DMS 273 treated with DMSO at 0.1 percent for 48 hours (cell line): ENCODE measurements at places on chromosomes 6 and 20.

DNA sequence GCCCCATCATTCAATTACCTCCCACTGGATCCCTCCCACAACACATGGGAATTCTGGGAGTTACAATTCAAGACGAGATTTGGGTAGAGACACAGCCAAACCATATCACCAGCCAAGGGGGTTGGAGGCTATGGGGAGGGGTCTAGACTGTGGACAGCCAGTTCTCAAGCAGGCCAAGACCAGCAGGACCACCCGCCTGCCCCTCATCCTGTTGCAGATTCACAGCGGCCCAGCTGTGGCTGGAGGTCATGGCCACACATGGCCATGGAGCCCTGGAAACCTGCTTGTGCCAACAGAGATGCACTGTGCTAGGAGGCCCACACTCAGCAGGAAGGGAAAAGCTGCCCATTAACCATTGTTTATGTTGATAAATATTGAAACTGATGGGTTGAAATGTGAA is 240.5 kb downstream of the TTLL2 start:
- no peak for DNase-seq

DNA sequence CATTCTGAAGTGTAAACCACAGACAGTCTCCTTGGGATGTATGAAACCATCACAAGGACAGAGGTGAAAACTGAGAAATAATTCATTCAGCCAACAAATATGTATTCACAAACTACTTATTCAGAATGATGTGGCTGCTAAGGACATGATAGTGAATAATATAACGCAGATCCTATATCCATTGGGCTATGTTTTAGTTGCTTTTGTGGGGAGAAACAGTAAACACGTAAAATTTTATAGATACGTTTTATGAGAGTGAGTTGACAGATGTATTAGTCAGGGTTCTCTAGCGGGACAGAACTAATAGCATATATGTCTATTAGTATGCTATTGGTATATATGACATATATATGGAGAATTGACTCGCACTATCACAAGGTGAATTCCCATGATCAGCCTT is 402.5 kb downstream of the RFPL4B start:
- no peak for DNase-seq

DNA sequence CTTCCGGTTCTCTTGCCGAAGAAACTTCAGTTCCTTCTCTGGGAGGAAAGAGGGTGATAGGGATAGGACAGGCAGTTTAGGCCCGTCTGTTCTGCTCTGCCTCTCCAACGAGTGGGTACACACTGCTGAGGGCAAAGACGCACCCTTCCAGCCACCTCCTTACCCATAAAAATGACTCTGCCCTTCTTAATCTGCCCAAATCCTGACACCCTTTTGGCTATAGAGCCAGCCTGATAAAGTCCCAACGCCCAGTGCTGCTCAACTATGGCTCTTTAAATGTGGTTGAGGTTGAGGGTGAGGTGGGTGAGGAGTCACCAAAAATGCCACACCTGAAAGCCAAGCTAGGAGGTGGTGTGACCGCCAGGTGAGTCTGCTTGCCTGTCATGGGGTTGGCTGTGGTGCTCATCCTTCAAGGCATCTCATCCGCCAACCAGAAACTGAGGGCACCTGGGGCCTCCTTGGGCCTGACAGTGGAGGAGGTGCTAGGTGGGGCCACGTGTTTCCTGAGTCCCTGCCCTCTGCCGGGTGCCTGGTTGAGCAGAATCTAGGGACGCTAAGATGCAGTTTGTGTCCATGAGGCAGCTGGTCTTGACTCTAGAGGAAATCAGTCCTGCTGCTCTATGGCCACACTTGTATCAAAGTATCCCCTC is 16.3 kb downstream of the CCDC167 start:
- DNase-seq, result no peak

DNA sequence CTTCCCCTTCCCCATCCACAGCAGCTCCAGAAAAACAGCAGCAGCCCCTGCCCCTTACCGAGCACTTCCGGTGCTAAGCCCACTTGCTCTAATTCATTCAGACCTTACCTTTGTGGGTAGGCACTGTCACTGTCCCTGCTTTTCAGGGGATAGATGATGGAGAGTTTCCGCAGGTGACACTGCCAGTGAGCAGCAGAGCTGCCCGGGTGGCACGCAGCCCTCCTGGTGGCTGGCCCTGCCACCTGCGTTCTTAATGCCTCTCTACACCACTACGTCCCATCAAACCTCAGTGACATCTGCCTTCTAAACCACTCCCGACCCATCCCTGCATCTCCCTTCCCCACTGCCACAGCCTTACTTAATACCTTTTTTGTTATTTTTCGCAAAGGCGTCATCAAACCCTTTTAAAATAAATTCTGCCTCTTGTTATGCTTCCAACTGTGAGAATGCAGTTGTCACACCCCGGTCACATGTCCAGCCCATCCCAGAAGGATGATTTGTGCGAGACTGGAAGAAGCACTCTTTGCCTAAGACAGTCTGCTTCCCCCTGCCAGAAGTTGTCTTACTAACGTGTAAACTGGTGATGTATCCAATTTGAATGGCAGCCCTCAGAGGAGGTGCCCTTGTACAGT is 89.7 kb downstream of the NFATC2 start:
- DNase-seq, result no peak

DNA sequence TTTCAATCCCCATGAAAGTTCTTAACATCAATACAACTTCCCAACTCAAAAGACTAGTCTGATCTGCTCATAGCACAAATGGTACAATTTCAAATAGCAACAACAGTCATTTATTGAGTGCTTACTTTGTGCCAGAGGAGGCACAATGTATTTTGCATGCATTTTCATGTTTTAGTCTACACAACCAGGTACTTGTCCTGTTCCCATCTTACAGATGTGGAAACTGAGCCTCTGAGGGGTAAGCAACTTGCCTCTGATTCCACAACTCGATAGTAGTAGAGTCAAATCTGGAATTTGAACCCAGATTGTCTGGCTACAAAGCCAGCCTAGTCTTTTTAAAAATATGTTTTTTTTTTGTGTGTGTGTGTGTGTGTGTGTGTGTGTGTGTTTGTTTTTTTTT is 45.6 kb upstream of the TBC1D7 start:
- no peak for DNase-seq

GRCh38 chr6:81476881-81477280 is 275.6 kb downstream of the TENT5A start:
- no peak for DNase-seq

DNA sequence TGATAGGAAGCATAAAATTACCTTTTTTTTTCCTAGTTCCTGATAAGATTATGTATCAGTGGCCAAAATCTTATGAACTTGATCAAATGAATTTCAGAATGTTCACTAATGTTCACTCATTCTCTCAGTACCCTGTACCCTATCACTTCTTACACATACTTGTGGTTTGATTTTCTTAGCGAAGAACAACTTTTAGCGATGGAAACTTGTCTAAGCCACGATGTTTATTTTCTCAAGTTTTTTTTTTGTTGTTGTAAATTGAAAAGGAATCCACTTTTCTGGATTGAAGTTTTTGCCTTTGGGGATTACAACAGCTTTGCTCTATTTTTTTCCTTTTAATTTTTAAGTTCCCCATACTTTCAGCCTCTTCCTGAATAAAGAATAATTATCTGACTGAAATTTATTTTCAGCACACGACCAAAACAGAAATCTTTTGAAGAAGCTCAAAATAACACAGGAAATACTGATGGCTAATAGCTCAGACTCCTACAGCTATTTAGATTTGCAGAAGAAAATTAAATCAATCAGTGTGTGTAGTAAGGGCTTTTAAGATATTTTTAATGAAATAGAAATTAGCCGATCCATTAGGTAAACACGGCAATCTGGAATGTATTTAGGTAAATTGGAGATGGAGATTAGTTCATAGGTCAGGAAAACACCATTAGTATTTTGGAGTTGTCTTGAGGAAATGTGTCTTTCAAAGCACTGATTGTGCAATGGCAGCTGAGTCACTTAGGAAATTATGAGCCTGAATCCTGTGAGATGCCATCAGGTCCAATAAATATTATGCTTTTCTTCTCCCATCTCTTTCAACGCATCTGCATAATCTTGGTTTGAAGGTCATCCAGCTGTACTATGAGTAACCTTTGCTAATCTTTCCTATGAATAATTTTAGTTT is 217.5 kb downstream of the GJA1 start:
- no peak for DNase-seq

GRCh38 chr6:46684771-46685170 is 2.9 kb upstream of the TDRD6 start:
- DNase-seq, result no peak

GRCh38 chr6:91080871-91081270 is 494.0 kb upstream of the MAP3K7 start:
- DNase-seq, result no peak

- DNase-seq, result no peak
Observed at GRCh38 chr20:61932711-61933480, 132.8 kb downstream of the TAF4 start.

GRCh38 chr6:15709651-15710269 is 46.9 kb upstream of the DTNBP1 start:
- DNase-seq, result no peak

- DNase-seq, result no peak
Observed at GRCh38 chr6:30319146-30319835, 7.4 kb upstream of the TRIM39 start.

- DNase-seq, result no peak
Observed at GRCh38 chr6:6657085-6657819, 68.7 kb downstream of the LY86 start.

DNA sequence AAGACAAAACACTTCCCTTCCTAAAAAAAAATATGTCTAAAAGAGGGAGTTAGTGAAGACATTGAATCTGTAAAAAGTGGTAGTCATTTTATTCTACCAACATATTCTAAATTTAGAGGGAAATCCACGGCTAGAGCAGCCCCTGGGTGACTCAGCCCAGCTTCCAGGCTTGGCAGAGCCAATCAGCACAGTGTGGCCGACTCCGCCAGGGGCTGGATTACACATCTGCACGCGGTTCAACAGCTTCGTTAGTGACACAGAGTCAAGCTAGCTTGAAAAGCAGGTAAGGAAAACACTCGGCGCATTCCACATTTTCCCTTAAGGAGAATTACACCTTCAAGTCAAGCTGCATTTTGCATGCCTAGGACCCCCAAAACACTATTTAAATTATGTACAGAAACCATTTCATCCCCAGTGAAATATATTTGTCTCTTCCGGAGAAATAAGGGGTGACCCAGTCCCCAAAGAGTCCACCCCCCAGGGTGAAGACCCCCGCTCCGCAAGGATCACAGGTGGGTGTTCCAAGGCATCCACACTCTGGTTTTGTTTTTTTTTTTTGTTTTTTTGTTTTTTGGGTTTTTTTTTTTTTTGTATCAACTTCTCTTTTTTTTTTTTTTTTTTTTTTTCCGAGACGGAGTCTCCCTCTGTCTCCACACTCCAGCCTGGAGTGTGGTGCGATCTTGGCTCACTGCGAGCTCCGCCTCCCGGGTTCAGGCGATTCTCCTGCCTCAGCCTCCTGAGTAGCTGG is 58.4 kb upstream of the ARID1B start:
- DNase-seq, result no peak

- no peak for DNase-seq
Observed at GRCh38 chr6:46490425-46491200, 636 bp downstream of the RCAN2 start.

DNA sequence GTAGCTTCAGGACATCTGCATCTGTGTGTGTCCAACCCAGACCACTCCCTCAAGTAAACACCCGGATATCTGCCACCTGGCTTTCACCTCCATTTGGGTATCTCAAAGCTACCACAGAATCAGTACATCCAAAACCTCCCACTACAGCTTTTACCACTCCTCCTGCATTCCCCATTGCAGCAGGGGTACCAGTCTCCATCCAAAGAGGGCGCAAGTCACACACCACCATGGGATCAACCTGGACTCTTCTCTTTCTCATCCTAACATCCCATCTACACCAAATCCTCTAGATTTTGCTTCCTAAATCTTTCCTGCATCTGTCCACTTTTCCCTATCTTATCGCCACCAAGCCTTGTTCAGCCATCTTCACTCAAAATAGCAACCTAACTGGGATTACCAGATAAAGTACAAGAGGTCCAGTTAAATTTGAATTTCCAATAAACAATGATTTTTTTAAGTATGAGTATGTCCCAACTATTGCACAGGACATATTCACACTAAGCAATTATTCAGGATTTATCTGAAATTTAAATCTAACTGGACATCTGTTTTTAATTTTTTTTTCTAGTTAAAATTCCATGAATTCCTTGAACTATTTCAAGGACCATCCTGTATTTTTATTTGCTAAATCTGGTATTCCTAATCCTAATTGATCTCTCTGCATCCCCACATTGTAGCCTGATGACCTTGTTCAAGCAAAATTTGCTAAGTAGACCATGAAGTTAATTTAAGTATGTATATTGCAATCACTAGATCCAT is 164.3 kb upstream of the MLN start:
- peak; percentile 64 for DNase-seq

DNA sequence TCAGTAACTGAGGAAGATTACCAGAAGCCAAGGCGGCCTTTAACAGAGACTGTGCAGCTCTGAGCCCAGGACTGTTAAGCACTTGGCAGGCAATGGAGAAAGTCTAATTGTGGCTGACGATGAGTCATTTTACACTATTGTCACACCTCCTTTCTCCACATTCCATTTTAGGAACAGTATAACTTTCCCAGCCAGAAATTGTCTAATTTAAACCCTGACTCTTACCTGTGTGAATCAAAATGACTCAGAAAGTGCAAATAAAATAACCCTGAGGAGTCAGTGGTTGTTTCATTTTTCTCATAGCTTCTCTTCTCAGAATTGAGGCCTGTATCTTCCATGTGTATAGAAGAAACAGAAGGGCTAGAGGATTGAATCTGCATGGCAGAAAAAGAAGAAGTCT is 40.0 kb upstream of the OPN5 start:
- DNase-seq, result no peak

GRCh38 chr6:12426121-12426520 is 136.0 kb downstream of the EDN1 start:
- no peak for DNase-seq

GRCh38 chr6:139711804-139712585 is 337.5 kb upstream of the CITED2 start:
- DNase-seq, result no peak

- no peak for DNase-seq
Observed at GRCh38 chr6:75620381-75621304, 19.0 kb downstream of the SENP6 start.

GRCh38 chr20:34271956-34272355 is 30.7 kb downstream of the ASIP start:
- no peak for DNase-seq

DNA sequence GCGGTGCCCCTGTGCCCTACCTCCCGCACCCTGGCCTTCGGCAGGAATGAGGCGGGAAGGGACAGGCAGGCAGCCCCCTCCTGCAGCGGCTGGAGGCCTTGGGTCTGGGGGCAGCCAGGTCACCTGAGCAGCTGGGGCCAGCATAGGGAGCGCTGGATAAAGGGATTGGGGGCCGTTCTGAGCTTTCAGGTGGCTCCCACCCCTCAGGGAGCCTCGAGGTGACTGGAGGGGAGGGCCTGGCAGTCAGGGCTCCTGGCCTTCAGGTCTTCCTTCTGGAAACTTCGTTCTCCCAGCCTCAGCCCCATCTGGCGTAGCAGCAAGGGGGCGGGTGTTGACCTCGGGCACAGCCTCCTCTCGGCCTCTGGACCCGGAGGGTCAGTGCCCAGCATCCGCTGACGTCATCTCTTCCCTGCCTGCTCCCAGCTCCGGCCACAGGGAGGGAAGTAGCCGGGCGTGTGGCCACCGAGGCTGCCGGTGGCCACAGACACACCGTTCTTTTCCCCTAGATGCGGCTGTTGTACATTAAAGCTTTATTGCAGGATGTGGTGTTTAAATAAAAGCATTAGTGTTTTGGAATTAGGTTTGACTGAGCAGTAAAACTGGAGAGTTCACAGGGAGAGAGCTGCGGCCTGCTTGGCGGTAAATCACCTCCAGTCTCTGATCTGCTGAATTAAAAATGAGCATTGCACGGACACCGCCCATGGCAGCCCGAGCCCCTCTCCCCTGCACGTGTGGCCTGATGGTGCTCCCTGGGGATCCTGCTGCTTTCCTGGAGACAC is 80.0 kb upstream of the GATA5 start:
- no peak for DNase-seq

- no peak for DNase-seq
Observed at GRCh38 chr20:37158248-37158647, 20.9 kb upstream of the RPN2 start.
